ENCODE measurements at places on chromosomes 1 and 21.

DNA sequence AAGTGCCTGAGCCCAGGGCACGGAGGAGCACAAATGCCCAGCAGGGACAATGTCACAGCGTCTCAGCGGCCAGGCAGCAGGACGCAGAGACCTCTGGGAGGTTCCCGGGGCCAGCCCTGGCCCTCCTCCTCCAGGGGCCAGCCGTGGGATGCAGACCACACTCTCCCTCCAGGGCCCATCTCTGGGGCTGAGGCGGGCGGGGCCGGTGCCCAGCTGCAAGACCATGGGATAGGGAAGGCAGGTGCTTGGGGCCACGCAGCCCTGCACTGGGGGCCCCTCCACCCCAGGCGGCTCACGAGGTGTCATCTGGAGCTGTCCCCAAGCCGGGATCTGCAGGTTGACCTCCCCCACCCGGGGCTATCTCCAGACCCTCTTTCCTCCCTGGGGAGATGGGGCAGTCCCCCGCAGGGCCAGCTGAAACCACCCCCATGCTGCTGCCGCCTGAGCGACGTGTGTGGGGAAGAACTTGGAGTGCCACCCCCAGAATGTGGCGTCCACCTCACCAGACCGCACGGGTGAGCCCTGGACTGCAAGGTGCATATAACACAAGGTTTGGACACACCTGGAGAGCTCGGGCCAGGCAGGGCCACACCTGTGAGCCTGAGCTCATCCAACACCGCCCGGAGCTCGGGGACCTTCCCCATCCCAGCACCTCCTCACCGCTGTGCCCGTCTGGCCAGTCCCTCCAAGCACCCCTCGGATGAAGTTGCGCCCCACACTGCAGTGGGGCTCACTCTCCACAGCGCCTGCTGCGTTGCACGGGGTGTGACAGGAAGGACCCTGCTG is 4.1 kb upstream of the TTLL10 start:
- DNase-seq, result no peak

DNA sequence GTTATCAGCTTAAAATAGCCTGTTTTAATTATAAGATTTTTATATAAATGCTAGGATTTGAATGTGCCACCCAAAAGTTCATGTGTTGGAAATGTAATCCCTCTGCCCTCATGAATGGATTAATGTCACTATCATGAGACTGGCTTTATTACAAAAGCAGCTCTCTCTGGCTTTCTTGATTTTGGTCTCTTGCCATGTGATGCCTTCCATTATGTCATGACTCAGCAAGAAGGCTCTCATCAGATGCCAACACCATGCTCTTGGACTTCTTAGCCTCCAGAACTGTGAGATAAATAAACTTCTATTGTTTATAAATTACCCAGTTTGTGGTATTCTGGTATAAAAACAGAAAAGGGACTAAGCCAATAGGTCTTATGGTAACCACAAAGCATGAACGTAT is 6.9 kb upstream of the PRSS38 start:
- no peak for DNase-seq

DNA sequence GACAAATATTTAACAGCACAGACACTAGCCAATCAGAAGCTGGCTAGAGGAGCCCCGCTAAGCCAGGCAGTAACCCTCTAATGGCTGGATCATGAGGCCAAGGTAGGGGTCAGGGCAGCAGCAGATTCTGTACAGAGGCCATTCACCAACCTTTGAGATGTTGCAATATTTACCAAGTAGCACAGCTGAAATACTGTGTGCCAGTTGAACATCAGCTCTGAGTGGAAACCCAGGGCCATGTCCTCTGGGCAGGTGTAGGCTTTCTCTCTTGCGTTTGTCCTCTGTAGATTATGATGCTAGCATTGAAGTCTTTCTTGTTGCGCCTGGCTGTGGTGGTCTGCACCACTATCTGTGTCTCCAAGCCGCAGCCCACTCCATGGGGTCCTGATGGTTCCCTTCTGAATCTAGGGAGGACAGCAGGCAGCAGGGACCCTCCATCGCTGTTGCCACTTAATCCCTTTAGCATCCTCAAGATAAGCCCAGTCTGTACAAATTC is 2.5 kb upstream of the COG2 start:
- DNase-seq, result no peak

GRCh38 chr1:50780797-50781196 is 179.3 kb downstream of the FAF1 start:
- DNase-seq, result no peak

DNA sequence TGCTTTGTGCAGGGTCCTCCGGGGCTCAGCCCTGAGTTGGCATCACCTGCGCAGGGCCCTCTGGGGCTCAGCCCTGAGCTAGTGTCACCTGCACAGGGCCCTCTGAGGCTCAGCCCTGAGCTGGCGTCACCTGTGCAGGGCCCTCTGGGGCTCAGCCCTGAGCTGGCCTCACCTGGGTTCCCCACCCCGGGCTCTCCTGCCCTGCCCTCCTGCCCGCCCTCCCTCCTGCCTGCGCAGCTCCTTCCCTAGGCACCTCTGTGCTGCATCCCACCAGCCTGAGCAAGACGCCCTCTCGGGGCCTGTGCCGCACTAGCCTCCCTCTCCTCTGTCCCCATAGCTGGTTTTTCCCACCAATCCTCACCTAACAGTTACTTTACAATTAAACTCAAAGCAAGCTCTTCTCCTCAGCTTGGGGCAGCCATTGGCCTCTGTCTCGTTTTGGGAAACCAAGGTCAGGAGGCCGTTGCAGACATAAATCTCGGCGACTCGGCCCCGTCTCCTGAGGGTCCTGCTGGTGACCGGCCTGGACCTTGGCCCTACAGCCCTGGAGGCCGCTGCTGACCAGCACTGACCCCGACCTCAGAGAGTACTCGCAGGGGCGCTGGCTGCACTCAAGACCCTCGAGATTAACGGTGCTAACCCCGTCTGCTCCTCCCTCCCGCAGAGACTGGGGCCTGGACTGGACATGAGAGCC is 22.7 kb downstream of the COL6A1 start:
- DNase-seq, result no peak

- DNase-seq, result no peak
Measured at GRCh38 chr1:182996816-182997215, 26.4 kb upstream of the LAMC1 start.

DNA sequence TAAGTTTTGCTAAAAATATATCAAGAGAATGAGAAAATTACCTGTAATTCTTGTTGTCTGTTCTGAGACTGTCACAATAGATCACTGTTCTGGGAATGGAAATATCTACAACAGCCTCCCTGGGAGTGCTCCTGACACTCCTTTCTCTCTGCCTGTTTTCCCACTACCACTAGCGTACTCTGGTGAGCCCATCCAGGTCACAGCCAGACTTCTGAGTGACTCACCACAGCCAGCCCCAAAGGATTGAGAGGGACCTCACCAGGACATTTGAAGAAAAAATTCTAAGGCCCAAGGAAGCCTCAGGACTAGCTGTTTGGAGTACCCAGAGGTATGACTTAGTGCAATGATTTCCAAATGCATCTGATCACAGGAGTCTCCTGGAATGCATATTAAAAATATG is 39.0 kb upstream of the TADA1 start:
- no peak for DNase-seq

Data from GM19239 (cell line).